ENCODE measurements at places on chromosomes 1 and 21.

DNA sequence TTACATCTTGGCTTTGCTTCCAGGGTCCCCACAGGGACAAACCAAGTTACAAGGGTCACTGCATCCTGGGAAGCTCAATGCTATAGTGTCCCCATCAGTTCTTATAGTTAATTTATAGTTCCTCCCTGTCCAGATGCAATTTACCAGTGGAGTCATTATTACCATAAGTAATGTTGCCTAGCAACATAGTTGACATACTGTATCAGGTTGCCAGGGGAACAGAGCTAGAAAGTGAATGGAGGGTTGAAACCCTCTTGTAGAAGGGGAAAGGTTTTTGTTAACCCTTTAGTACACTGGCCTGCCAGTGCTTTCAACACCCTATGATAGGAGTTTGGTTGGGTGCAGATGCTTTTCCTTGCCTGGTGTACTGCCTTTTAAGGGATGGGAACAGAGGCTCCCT lies 34.3 kb upstream of the TTC4 start:
- DNase-seq: no peak

DNA sequence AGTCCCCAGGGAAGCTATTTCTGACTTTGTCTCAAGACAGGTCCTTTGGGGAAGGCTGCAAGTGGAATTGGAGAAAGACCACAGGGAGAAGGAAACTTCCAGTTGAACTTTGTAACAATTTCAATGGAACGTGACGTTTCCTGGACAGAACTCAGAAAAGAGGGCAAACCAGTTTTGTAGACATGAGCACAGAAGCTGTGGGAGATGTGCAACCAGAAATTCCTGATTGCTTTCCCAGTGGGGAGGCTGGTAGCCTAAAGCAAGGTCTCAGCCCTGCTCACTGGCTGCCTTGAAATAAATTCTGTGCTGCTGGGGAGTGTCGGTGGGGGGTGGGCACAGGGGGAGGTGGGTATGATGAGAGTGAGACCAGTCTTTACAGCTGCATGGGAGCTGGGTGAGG lies 1206.7 kb upstream of the ADGRL2 start:
- no peak for DNase-seq

DNA sequence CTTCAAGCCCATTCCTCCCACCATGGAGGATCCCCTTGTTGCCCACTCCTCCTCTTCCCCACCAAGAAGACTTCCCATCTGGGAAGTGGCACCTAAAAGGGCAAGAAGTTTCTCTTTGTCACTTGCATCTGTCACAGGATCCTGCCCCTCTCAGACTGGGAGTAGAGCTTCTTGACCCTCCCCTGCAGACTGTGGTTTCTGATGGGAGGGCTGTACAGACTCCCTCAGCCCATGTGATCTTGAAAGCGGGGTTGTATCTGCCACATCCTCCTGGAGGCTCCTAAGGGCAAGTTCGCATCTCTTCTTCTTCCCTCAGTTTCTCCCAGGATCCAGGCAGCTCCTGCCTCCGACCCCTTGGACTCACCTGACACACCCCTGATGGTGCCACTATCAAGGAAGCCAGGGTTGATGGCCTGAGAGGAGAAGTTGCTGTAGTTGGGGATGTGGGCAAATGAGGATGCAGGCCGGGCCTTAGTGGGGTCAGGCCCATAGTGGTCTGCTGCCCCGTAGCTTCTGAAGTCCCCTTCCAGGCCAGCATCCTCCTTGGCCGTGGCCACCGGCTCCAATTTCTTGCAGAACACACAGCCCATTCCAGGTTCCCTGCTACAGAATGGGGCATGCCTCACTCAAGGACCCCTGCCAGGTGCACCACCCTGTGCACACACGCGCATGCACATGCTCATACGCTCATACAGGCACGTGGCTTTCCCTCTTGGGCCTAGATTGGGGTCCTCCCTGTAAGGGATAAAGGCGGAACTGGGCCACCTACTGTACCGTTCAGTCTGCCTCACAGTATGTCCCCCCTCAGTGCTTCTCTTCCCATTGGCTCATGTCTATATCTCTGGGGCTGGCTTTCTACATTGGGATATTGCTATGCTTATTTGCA lies 11.4 kb downstream of the FGR start:
- no peak for DNase-seq

- no peak for DNase-seq
Measured at GRCh38 chr1:20401405-20402010, 84.5 kb downstream of the CAMK2N1 start.

DNA sequence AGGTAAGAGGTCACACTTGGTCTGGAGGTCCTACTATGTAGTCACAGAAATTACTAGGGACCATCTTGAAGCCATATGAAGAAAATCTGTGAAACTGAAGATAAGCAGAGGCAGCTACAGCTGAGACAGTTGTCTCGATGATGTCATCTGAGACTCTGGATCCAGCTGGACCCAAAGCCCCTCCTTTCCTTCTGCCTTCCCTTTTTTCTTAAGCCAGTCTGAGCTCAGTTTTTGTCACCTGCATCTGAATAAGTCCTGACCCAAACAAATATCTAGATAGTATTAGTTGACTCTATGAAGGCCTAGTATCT lies 143.3 kb downstream of the ETS2 start:
- no peak for DNase-seq

- DNase-seq: no peak
Measured at GRCh38 chr1:76891931-76892622, 24.8 kb downstream of the ST6GALNAC5 start.

DNA sequence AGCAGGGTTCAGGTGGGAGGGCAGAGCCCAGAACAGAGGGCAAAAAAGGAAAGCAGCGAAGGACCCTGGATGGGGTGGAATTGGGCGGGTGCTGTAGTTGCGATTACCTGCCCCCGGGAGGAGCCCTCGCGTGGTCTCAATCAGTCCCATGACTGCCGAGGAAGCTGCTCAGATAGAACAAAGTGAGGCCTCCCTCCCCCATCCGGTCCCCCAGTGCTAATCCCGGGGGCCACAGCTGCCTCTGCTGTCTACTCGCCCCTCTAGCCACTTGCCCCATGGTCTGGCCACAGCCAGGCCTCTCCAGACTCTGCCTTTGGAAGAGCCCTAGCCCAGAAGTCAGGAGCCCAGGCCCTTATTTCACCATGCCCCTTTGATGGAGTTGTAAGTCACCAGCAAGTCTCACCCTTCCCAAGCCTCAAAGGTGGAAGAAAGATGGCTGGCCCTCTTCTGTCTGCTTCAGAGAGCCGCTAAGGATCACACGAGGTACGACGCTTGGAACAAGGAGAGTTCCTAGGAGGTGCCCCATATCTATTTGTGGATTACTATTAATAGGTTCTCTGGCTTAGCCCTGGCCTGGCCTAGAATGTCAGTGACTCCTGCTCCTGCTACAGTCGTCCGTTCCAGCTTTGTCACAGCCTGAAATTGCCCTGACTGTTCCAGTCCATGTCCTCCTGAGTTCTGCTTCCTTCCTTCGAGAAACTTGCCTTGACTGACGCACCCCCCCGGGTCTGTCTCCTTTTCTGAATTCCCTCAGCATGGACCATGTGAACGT lies 16.4 kb downstream of the ECHDC2 start:
- no peak for DNase-seq

DNA sequence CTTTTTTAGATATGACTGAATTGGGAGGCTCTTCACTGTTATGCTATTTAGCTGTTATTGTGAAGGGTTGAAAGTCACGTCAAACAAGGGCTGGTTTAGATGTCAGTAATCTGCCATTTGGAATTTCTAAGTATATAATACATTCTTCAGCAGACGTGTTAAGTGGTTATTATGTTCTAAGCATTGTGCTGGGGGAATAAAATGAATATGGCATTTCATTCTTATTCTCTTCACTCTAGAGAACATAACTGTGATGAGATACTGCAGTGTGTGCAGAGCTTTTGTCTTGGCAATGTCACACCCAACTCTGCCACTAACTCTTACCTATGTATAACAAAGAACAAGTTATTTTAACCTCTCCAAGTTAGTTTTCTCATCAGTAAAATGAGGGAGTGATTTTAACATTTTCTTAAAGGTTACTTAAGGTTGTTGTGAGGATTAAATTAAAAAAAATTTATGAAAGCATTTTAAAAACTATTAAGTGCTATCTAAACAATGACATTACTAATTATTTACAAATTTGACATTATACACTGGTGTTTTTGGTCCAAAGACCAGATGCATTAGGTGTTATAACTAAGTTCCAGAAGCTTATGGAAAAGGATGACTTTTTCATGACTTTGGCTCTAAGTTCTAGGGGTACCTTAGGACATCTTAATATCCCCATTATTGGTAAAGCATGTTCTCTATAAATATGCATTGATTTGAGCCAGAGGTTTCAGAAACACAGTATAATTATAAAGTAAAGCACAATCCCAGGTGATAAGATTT lies 58.3 kb downstream of the SLC30A7 start:
- no peak for DNase-seq

DNA sequence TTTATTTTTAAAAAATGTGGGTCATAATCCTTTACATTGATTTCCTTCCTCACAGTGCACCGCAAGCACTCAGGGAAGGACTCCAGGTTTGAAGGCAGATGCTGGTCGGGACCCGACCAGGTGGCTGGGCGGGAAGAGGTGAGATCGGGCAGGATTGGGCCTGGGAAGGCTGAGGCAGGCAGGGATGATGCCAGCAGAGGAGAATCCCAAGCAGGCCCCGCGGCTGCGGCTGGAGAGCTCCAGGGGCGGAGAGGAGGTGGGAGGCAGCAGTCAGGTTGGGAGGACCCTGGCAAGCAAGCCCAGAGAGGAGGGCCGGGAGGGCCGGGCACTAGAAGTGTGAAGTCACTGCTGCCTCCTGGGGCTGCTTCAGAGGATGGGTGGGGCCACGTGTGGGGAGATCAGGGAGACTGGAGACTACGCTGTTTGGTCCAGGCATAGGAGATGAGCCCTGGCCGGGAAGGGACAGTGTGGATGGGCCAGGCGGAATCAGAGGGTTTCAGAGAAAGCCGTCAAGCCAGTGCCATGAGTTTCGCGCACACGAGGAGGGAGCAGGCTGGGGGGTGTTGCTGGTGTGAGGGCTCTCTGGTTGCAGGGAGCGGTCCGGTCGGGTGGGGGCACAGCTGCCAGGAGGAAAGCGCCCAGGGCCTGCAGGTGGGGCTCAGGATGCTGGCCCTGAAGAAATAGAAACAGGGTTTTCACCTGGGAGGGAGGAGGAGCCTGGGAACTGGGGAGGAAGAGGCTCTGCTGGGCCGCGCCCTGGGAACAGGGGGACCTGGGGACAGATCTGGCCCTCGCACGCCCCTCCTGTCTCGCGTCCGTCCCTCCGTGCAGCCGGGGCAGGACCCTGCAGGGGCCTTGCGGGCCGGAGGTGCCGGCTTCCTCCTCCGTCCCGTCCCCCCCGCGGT lies 888 bp upstream of the COL18A1 start:
- no peak for DNase-seq

- no peak for DNase-seq
Measured at GRCh38 chr21:32612999-32613337, 791 bp upstream of the CFAP298 start.

DNA sequence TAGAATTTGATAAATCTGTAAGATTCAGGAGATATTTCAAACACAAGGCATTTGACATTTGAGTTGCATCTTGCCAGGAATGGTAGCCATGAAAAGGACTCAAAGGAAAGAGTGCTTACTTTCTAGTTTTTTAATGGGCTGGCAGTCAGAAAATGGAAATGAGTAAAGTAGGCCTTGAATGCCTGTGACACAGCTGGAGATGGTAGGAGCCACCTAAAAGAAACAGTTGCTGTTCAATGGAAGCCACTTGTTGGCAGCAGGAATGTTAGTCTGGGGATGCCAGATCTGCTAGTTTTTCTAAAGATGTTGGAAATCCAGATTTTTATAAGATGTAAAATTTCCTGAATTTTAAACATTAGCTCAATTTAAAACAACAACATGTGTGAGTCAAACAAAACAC lies 43.6 kb downstream of the CACHD1 start:
- no peak for DNase-seq

DNA sequence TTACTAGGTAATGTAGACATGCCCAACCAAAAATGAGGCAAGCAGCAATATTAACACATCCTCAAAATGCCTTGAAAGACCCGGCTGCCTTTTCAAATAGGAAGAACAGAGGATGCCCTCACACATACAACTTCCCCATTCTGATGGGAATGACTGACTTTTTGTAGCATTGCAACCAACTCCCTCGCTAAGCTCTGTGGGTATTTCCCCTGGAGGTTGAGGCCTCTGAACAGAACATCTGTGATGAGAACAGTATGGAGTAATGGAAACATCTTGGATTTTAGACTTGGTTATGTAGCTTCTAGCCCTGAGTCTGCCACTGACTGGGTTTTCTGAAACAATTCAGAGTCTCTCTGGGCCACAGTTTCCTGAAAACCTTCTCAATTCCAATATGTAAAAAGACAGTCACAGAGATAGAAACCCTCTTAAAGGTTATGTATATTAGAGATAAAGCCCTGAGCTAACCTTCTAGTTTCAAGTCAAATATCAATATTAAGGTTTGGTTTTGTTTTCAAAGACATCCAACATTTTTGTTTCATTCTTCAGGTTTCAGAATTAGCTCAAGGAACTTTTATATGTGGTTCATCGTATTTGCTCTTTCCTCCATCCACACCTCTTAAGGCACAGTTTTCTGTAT lies 311.5 kb downstream of the SETD4 start:
- DNase-seq: no peak

DNA sequence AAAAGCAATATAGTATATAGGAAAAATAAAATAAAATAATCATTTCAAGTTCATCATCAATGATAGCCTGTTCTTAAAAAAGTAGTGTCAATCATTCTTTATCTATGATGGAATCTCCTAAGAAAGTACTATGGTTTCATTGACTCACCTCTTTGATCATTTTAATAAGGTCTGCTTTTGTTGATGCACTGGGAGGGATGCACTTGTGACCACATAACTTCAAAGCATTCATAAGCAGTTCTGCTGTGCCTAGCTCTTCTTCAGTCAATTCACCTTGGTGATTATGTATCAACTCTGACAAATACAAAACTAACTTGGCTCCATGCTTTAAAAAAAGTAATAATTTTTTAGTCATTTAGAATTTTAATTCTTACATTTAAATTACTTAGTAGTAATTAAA lies 84.8 kb upstream of the GNG4 start:
- no peak for DNase-seq

- DNase-seq: no peak
Measured at GRCh38 chr21:26110715-26111114, 59.9 kb downstream of the APP start.

- no peak for DNase-seq
Measured at GRCh38 chr1:198598796-198599321, 40.0 kb upstream of the PTPRC start.

- no peak for DNase-seq
Measured at GRCh38 chr1:204817341-204817740, 53.3 kb upstream of the NFASC start.

DNA sequence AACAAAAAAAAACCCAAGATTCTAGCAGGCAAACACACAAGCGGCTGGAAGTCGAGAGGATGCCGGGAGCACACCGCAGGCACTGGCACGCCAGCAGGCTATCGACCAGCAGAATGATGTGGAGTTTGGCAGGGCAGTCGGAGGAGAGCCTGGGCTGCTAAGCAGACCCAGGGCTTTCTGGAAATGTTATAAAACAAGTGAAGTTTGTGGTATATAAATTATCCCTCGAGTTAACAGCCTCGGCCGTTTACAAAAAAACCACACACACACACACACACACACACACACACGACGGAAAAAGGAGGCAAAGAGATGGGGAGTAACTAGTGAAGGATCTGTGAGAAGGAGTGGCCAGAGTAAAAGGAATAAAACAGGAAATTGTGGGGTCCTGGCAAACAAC lies 87.2 kb upstream of the IVNS1ABP start:
- peak; percentile 7 for DNase-seq

- DNase-seq: no peak
Measured at GRCh38 chr1:50424884-50425375, 1.7 kb upstream of the DMRTA2 start.
